ENCODE measurements at places on chromosomes 2 and 18.

- H3K4me1 ChIP-seq = no peaks in the 10 kb centered on the region
- no peak overlapping the region for H3K27ac ChIP-seq
- no peaks in the 10 kb centered on the region for H3K36me3 ChIP-seq
- no peaks in the 10 kb centered on the region for H3K27me3 ChIP-seq
Measured at GRCh38 chr2:113894156-113894743, 4.4 kb downstream of the ACTR3 start.

- H3K27me3 ChIP-seq = no peaks in the 10 kb centered on the region
- no peaks in the 10 kb centered on the region for H3K36me3 ChIP-seq
- DNase-seq = peak; percentile 52
- no peak overlapping the region for H3K27ac ChIP-seq
- no peak overlapping the region for H3K4me3 ChIP-seq
Measured at GRCh38 chr2:31170071-31170698, 31.9 kb upstream of the GALNT14 start.

- no peak overlapping the region for H3K27ac ChIP-seq
- DNase-seq = no peak
- peaks cover 82% of the 10 kb centered on the region for H3K27me3 ChIP-seq
- no peaks in the 10 kb centered on the region for H3K36me3 ChIP-seq
Measured at GRCh38 chr2:172097557-172098131, 5.1 kb downstream of the DLX2 start.

GRCh38 chr18:66900837-66901236, 296.9 kb upstream of the CDH19 start:
- no peaks in the 10 kb centered on the region for H3K27me3 ChIP-seq
- H3K4me1 ChIP-seq = no peaks in the 10 kb centered on the region
- H3K36me3 ChIP-seq = no peaks in the 10 kb centered on the region
- H3K27ac ChIP-seq = no peak overlapping the region

DNA sequence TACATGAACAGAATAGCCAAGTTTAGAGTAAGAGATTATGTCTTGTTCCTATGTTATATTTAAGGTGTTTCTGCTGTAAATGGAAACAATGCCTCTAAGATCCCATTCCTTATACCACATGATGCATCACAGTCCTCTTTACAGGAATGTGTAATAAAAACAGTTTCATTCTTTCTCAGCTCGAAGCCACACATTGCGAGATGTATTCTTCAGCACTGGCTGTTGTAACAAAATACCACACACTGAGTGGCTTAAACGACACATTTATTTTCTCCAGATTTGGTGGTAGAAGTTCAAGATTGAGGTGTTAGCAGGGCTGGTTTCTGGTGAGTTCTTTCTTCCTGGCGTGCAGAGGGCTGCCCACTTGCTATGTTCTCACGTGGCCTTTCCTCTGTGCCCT, 246.2 kb downstream of the SOCS6 start:
- H3K27me3 ChIP-seq = no peaks in the 10 kb centered on the region
- no peaks in the 10 kb centered on the region for H3K4me1 ChIP-seq
- no peak for DNase-seq
- no peaks in the 10 kb centered on the region for H3K36me3 ChIP-seq

DNA sequence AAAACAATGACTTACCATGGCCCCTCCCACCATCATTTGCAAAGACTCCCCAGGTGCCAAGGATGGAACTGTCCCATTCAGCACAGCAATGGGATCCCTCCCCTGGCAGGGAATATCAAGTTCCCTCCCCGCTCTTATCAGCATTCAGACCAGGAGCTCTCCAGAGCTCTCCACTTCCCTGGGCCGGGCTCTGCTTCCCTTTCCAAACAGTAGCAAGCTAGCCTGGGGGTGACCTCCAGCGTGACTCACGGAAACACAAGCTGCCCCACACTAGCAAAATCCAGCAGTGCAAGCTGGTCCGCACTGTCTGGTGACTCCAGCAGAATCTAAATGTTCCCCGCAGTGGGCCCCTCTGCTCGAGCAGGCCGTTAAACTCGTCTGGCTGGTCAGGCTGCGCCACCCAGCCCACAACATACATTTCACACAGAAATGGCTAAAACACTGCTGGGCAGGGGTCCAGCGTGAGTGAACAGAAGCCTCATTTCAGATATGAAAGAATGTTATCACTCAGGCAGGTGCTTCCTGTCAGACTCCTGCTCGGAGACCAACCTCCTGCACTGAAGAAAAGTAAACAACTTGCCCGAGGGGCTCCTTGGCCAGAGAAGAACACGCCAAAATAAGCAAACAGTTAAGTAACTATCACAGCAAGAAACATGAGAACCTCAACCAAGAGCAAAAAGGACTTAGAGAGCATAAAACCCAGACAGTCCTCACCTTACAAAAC, 33.9 kb downstream of the STAT1 start:
- H3K27ac ChIP-seq = no peak overlapping the region
- no peaks in the 10 kb centered on the region for H3K27me3 ChIP-seq
- no peak for DNase-seq
- peaks cover 34% of the 10 kb centered on the region for H3K36me3 ChIP-seq
- no peaks in the 10 kb centered on the region for H3K4me1 ChIP-seq

DNA sequence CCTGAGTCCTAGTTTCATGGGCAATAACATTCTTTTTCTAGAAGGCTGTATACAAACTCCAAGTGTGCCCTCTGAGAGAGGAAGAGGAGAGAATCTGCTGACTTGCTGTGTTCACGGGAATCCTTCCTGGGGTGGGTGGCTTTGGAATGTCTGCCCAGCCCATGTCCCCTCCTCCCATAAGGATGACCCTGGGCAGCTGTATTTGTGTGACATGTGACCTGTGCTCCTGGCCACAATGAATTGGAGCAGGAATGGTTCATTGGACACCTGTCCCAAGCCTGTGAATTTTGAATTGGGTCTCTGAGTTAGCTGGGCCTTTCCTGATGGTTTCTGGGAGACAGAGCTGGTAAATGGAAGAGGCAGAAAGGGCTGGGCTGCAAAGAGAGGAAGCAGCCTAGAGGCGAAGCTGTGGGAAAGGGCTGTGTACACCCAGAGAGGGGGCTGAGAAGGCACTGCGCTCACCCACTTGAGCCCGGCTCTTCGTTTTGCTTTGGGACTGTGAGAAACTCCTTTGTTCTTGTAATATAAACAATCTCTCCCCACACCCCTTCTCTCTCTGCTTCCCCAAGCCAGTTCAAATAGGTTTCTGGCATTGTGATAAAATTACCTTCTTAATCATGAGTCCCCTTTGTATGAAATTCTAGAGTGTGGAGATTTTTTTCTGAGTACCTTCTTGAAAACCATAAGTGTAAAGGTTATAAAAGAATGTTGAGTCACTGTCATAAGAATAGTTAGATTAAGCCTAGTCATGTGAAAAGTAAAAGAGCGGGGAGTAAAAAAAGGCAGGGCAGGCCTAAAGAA, 49.8 kb downstream of the SLC4A5 start:
- DNase-seq = no peak
- H3K27me3 ChIP-seq = no peaks in the 10 kb centered on the region
- H3K27ac ChIP-seq = no peak overlapping the region
- H3K36me3 ChIP-seq = no peaks in the 10 kb centered on the region

GRCh38 chr18:22346953-22347605, 70.6 kb downstream of the CTAGE1 start:
- no peak overlapping the region for H3K4me3 ChIP-seq
- H3K36me3 ChIP-seq = no peaks in the 10 kb centered on the region
- peaks cover 36% of the 10 kb centered on the region for H3K27me3 ChIP-seq
- no peak overlapping the region for H3K27ac ChIP-seq
- DNase-seq = no peak

- peaks cover 8% of the 10 kb centered on the region for H3K4me1 ChIP-seq
- H3K36me3 ChIP-seq = no peaks in the 10 kb centered on the region
- H3K27me3 ChIP-seq = no peaks in the 10 kb centered on the region
- no peak overlapping the region for H3K4me3 ChIP-seq
Measured at GRCh38 chr2:46490521-46491141, 11.3 kb downstream of the TMEM247 start.

DNA sequence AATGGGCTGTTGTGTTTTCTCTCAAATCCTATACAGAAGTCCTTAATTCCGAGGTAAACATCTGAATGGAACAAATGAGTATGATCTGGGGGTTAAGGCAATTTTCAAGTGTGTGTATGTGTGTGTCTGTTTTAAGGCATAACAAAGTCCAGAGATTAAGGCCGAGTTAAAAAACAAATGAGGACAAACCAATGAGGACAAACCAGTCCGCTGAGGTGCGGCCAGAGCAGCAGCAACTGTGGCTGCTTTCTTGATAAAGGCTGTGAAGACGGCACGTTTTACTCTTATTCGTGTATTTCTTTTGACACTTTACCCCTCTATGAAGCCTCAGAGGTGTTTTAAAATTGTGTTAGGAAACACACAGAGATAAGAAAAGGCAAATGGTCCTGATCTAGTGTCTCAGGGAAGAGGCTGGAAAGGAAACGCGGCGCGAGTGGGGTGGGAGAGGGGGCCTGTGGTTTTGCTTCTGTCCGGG, 495 bp upstream of the GULP1 start:
- no peak for DNase-seq
- H3K36me3 ChIP-seq = no peaks in the 10 kb centered on the region
- H3K4me3 ChIP-seq = peak overlapping the region; percentile 84
- no peaks in the 10 kb centered on the region for H3K4me1 ChIP-seq

DNA sequence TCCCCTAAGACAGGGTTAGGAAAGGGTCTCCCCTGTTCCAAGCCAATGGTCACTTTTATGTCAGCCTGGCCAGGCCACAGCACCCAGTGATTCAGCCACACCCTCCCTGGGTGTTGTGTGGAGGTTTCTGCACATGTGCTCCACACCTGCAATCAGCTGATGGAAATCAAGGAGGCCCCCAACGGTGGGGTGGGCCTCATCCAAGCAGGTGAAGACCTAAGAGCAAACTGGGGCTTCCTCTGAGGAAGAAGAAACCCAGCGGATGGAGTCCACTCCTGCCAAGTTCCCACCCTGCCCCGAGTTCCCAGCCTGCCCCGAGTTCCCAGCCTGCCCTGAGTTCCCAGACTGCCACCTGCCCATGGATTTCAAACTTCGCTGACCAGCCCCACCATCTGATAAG, 55.4 kb downstream of the KIF1A start:
- no peaks in the 10 kb centered on the region for H3K27me3 ChIP-seq
- peaks cover 86% of the 10 kb centered on the region for H3K36me3 ChIP-seq
- H3K4me1 ChIP-seq = no peaks in the 10 kb centered on the region
- DNase-seq = no peak
- H3K4me3 ChIP-seq = no peak overlapping the region

GRCh38 chr2:167602122-167602521, 645.3 kb downstream of the STK39 start:
- no peaks in the 10 kb centered on the region for H3K36me3 ChIP-seq
- H3K27me3 ChIP-seq = no peaks in the 10 kb centered on the region
- H3K4me1 ChIP-seq = no peaks in the 10 kb centered on the region
- no peak overlapping the region for H3K4me3 ChIP-seq
- H3K27ac ChIP-seq = no peak overlapping the region

DNA sequence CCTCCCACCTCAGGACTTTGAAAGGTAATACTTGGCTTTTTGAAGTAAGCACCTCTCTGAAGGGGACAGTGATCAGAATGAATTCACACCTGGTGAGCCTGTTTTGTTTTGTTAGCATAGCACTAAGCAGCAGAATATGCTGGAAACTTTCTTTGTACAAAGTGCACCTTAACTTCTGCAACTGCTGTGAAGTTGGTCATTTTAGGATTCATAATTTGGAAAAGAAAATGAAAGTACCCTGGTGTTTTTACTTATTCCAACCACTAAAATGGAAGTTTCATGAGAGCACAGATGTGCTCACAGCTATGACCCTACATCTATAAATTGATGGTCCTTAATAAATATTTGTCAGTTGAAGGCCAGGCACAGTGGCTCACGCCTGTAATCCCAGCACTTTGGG, 257.8 kb upstream of the STON1 start:
- DNase-seq = no peak
- H3K27ac ChIP-seq = no peak overlapping the region
- no peak overlapping the region for H3K4me3 ChIP-seq
- no peaks in the 10 kb centered on the region for H3K4me1 ChIP-seq
- H3K36me3 ChIP-seq = no peaks in the 10 kb centered on the region

DNA sequence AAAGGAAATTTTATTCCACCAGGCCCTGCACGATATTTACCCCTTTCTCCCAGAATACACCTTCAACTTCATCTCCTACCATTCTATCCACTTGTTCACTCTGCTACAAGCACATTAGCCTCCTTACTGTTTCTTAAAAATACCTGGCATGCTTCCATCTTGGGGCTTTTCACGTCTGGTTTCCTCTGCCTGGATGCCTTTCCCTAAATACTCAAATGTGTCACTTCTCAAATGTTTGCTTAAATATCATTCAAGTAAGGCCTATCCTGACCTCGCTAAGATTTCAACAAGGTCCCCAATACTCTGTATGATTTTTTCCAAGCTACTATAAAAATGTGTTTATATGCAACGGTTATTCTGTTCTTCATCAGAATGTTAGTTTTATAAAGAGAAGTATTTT, 433.0 kb upstream of the CHAC2 start:
- DNase-seq = no peak
- H3K4me3 ChIP-seq = no peak overlapping the region
- no peaks in the 10 kb centered on the region for H3K27me3 ChIP-seq
- no peaks in the 10 kb centered on the region for H3K36me3 ChIP-seq

DNA sequence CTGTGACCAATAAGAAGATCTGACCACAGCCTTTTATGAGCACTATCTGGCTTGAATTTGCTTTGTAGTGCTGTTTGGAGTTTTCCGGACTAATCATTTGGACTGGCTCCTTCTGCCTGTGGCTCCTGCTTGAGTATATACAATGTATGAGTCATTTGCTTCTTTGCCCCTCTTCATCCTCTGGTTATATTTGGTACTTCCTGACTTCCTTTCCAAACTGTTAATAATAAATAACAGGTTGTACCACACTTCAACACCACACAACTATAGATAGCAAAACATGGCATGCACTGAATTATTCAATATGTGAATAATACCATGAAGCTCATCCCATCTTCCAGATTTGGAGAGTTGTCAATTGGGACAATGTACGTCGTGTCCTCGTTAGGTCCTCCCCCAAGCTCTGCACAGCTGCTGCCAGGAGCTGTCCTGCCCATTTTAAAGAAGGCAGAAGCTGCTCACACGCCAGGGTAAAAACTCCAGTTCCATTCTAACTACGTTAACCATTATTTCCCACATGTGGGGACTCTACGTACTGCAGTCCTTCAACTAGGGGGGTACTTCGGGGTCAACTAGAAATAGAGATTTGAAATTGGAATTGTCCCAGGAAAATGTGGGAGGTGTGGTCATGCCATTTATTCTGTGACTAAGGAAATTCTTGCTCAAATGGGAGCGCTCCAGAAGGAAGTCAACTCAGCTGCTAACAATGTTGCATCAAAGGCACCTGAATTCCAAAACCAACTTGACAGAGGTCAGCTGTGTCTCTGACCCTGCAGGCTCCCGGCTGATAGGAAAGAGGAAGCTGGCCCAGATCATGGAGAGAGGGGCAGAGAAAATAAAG, 38.1 kb downstream of the ST8SIA5 start:
- no peak overlapping the region for H3K4me3 ChIP-seq
- peaks cover 3% of the 10 kb centered on the region for H3K4me1 ChIP-seq
- H3K27me3 ChIP-seq = no peaks in the 10 kb centered on the region
- H3K27ac ChIP-seq = no peak overlapping the region
- no peaks in the 10 kb centered on the region for H3K36me3 ChIP-seq

DNA sequence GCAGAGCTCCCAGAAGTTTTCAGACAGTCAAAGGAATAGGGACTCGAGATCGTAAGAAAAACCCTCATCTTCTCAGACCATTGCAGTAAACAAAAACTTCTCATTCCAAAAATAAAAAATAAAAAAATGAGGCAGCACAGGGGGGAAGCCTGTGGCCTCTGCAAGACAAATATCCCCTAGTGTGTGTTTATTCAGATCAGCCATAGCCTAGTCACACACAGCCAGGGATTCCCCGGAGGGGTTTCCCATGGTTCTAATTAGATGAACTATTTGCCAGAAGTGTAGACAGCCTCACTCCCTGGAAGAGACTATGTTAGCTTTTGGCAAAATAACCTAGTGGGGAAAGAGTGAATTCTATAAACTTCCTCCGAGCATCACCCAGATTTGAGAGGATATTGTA, 122.9 kb upstream of the KLF7 start:
- no peaks in the 10 kb centered on the region for H3K36me3 ChIP-seq
- H3K27ac ChIP-seq = no peak overlapping the region
- DNase-seq = no peak
